Mesothelial cell of epicardium (in vitro differentiated cells): ENCODE measurements at places on chromosomes 1 and 21.
A peak's percentile ranks its signal among the peaks of the same experiment; 100 is the strongest.

GRCh38 chr1:85132078-85132720 is 68.6 kb downstream of the SYDE2 start:
- no peak for DNase-seq

- no peak for DNase-seq
Measured at GRCh38 chr1:18673976-18674375, 43.3 kb downstream of the PAX7 start.

- no peak for DNase-seq
Measured at GRCh38 chr21:35583566-35584216, 476.6 kb downstream of the SETD4 start.

DNA sequence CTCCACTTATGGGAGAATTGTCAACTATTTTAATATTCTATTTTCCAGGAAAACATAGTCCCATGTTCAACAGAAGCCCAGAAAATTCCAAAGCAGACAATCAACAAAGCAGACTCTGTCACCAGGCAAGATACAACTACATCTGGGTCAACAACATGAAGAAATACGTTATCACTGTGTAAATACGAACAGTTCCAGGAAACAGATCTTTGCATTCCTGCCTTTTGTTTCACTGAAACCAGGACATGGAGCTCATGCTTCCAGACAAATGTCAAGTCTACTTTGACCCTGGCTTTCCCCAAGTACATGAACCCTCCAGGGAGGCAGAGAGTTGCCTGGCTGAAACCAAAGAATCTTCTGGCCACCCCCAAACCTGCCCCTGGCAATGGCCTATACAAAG is 106.7 kb downstream of the SETD4 start:
- no peak for DNase-seq

DNA sequence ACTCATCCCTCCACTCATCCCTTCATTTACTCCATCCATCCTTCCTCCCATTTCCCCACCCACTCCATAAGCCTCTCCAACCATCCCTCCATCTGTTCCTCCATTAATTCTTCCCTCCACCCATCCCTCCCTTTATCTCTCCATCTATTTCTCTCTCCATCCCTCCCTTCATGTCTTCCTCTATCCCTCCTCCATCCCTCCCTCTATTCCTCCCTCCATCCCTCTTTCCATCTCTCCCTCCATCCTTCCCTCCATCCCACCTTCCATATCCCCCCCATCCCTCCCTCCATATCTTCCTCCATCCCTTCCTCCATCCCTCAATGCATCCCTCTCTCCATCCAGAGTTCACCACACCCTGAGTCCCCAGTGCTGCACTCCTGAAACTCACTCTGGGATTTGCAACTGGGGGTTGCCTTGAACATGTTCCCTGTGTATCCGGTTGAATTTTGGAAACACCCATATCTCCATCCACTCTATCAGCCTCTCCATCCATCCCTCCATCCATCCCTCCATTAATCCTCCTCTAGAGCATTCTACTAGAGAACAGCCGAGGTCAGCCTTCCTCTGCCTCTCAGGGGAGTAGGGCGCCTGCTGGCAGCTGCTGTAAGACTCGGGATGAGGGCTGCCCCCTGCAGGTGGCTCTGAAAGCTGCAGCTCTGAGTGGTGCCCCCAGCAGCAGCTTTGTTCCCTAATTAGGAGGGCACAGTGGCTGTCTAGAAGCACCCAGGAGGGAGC is 39.4 kb downstream of the ABCG1 start:
- DNase-seq: peak; percentile 66

GRCh38 chr1:186564582-186564981 is 103.7 kb upstream of the PDC start:
- DNase-seq: no peak

- DNase-seq: no peak
Measured at GRCh38 chr1:165891111-165891860, 63.9 kb downstream of the UCK2 start.

DNA sequence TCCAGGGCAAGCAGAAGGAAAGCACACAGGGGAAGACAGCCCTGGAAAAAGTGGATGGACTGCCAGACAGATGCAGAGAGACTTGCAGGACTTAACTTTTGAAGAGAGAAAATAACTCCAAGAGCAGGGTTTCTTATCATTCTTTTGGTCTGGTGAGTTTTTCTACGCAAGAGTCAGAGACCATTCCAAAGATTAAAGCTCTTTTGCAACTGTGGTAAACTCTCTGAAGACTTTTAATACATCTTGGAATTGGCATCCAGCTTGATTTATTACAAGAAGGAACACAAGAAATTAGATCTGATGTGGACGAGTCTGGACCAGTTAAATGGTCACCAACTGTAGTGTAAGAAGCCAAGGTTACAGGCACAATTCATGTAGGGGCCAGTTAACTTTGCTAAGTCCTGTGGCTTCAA is 153.4 kb downstream of the SIPA1L2 start:
- DNase-seq: no peak
